Right ventricle myocardium superior (tissue), 1 donor: ENCODE measurements at places on chromosomes 4 and X.

GRCh38 chr4:40264995-40265909 is 68.4 kb downstream of the RHOH start:
- peak; percentile 55 for DNase-seq

GRCh38 chrX:46819136-46819535 is 17.7 kb upstream of the RP2 start:
- DNase-seq, result no peak

GRCh38 chr4:110515676-110516075 is 39.7 kb downstream of the ENPEP start:
- no peak for DNase-seq

GRCh38 chr4:57774681-57775080 is 664.5 kb upstream of the IGFBP7 start:
- DNase-seq, result no peak

GRCh38 chr4:19473569-19473968 is 778.1 kb upstream of the SLIT2 start:
- no peak for DNase-seq

GRCh38 chr4:111650146-111650545 is 495.1 kb upstream of the FAM241A start:
- DNase-seq, result no peak

- DNase-seq, result no peak
These were observed 1.2 kb downstream of the GNPDA2 start for GRCh38 chr4:44725166-44725565.

DNA sequence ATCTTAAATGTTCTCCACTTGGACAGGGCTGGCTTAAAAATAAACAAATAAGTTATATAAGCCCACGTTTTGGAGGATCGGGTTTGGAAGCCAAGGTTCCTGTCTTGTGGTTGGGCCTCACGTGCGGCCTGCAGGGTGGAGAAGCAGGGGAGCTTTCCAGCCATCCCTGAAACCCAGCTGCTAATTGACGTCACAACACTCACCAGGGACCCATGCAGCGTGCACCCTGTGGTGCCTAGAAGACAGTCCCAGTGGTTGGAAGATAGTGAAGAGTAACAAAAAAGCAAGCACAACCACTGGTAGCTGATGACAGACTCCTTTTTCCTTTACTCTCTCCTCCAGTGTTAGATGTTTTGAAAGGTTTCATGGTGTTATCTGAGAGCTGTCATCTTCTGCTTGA is 142.0 kb upstream of the RBPJ start:
- peak; percentile 70 for DNase-seq

- DNase-seq, result peak; percentile 64
These were observed 97.0 kb downstream of the AFAP1 start for GRCh38 chr4:7842384-7843279.

DNA sequence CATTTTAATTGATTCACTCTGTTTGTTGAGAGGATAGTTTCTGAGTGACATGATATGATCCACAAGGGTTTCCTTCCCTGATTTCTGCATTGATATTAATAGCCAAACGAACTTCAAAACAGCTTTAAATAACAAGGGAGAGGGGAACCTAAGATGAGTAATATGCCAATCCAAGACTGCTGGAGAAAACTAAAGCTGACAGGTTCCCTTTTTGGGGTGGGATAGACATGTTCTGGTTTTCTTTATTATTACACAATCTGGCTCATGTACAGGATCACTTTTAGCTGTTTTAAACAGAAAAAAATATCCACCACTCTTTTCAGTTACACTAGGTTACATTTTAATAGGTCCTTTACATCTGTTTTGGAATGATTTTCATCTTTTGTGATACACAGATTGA is 182.2 kb downstream of the AR start:
- DNase-seq, result no peak

GRCh38 chr4:178415925-178416324 is 973.7 kb upstream of the AGA start:
- DNase-seq, result no peak

DNA sequence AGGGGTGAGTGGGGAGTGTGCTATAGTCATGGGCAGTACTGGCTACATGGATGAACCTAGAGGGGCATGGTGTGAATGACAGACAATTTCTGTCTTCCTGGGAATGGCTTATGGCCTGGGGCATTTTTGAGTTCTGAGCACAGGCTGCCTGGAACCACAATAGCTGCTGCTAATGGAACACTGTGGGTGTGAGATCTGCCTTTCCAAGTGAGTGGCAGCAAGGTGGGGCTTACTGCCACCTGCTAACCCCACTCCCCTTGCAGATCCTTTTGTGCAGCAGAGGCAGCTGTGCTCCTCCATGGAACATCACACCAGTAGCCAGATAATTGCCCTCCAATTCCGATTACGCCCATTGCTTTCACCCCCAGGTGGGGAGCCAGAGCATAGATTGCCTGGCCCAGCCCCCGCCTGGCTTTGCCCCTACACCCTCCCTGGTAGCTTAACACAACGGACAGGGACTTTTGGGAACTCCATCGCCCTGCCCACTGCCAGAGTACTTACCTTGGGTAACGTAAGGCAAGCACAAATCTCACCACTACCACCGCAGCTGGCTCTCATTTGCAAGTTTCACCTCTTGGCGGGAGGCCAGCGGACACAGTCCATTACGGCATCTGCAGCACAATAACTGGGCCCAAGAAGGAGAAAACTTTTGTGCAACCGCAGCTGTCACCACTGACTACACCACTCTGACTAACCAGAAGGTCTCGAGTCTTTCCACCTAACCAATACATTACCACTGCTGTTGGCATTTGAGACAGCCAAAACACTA is 421.2 kb upstream of the NWD2 start:
- DNase-seq, result peak; percentile 35

DNA sequence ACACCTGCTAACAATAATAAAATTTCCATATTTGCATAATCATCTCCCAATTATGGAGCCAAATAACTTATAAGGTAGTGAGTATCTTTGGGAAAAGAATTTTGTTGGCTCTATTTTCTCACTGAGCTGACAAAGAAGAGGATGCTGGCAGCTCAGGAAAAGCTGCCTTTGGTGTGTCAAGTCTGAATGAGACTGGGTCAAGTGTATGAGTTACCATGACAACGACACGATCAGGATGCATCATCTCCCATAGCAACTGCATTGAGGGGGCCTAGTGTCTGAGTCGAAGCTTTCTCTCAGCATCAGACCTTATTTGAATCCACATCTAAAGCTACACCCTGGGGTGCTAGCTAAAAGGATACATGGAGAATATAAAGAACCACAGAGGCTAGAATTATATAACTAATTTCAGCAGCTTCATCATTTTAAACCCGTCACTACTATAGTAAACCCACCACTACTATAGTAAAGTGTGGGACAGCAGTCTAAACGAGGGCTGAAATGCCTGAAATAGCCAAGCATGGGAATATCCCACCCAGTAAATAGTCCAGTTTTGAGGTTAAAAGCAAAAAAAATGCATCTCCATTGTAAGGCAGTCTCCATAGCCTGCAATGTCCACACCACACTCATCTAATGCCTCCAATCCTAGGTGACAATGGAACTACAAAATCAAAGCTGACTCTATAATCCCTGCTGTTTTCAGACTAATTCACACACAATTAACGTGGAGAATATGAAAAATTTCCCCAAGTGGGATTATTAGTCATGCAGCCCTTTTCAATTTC is 16.0 kb downstream of the GSPT2 start:
- DNase-seq, result no peak

- peak; percentile 50 for DNase-seq
These were observed at the start of gene UGT8 for GRCh38 chr4:114598191-114599121. TSS of gene UGT8 (plus strand) at chr4:114598807. CDS start at chr4:114622881, 24,074 bp downstream.

GRCh38 chrX:87310780-87311179 is 206.8 kb upstream of the KLHL4 start:
- no peak for DNase-seq

DNA sequence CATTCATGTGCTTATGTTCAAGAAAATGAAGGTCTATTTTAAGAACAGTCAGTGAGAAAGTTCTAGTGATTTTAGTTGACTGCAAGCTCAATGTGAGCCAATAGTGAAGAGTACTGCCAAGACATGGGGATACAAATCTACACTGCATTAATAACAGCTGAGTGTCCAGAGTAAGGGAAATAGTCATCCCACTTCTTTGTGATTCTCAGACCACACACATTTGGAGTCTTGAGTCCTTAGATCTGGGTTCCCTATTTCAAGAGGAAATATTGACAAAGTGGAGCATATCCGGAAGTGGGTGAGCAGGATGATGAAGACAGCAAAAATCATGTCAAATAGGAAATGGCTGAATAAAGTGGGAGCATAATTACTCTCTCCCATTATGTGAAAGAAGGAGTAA is 171.1 kb downstream of the LARP7 start:
- DNase-seq, result no peak

- DNase-seq, result no peak
These were observed 125.4 kb upstream of the DGKK start for GRCh38 chrX:50596056-50596455.

DNA sequence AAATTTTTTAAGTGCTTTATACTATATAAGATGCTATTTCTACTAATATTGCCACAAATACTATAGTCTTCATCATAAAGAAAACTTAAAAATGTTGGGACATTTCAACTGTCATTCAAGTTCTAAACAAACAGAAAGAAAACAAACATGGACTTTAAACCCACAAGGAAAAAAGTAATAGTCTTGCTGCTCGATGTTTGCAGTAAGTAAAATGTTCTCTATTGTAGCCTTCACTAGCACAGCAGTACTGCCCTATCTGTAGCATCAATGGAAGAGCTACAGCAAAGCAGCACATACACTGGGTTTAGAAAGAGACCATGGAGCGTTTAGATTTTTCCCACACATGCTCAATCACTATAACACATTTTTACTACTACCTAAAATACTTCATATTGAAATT is 146.8 kb downstream of the KLHL13 start:
- no peak for DNase-seq

DNA sequence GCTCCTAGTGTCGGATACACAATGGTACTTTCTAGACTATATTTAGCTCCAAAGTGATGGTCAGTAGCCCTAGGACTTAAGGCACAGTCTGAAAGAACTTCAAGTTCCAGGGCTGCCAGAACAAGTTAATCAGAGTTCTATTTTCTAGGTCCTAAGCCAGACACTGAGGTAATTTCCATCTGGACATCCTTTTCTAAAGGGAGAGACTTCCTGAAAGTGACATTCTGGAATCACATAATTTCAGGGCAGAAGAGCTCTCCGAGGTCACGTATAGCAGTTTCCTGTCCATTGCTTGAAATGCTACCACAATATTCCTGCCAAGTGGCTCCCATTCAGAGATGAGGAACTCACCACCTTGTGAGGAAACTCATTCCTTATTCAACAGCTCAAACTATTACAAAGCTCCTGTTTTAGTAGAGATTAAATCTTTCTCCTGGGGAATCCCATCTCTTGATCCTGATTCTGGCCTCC is 117.9 kb downstream of the COL25A1 start:
- DNase-seq, result peak; percentile 59

GRCh38 chrX:12206413-12206812 is 68.1 kb downstream of the FRMPD4 start:
- no peak for DNase-seq

GRCh38 chr4:105686571-105686970 is 21.9 kb downstream of the INTS12 start:
- no peak for DNase-seq

DNA sequence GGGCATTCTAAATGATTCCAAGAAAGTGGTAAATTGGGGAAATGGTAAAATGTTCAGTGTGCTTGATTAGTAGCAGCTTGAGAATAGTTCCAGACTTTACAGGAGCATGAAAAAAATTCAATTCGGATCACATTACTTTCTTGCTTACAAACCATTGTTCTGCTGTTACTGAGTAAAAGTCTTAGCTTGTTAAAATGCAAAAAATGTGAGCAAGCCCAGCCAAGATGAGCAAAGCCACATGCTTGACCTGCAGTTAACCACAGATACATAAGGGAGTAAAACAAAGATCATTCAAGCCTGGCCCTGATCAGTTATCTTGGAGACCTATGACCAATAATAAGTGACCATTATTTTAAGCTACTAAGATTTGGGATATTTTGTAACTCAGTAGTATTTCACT is 562.9 kb upstream of the MAGEB2 start:
- DNase-seq, result no peak

GRCh38 chrX:79452881-79453280 is 85.7 kb upstream of the ITM2A start:
- no peak for DNase-seq

GRCh38 chrX:66030505-66031317 is 9.2 kb downstream of the VSIG4 start:
- no peak for DNase-seq

GRCh38 chr4:38621028-38621684 is 42.8 kb upstream of the KLF3 start:
- DNase-seq, result no peak
